ENCODE measurements at places on chromosomes 12 and 14.

- peak; percentile 52 for DNase-seq
Measured at GRCh38 chr12:120830052-120830940, 73.9 kb downstream of the SPPL3 start.

DNA sequence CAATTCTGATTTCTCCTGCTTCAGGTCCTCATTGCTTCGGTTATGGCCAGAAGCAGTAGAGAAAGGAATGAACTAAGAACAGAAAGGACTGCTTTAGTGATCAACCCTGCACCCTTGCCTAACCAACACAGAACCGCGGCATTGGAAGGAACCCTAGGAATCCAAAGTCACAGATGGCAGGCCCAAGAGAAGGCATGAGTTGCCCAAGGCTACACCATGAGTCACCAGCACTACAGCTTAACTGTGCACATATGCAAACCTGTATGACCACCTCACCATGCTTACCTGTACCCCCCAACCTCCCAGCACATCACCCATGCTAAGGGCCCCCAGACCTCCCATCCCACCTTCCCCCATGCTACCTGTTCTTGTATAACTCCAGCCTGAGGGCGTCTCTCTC is 25.9 kb upstream of the BLTP3B start:
- DNase-seq, result no peak

DNA sequence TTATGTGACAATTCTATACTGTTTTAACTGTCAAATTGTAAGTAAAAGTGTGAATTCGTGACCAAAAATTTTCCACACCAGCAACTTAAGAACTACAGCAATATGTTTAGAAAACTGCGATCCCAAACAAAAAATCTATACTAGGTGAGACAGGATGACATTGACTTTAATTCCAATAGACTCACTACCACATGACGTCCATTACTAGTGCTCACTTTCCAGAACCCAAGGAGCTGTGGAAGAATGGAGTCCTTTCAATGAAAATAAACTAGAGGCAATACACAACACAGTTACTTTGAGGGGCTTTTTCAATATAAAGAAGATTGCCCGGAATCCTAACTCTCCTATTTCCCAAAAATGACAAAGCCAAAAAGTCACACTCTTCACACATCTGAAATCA is 1.4 kb downstream of the EPS8 start:
- no peak for DNase-seq

GRCh38 chr14:106044949-106045596 is 518.7 kb downstream of the TMEM121 start:
- DNase-seq, result no peak

DNA sequence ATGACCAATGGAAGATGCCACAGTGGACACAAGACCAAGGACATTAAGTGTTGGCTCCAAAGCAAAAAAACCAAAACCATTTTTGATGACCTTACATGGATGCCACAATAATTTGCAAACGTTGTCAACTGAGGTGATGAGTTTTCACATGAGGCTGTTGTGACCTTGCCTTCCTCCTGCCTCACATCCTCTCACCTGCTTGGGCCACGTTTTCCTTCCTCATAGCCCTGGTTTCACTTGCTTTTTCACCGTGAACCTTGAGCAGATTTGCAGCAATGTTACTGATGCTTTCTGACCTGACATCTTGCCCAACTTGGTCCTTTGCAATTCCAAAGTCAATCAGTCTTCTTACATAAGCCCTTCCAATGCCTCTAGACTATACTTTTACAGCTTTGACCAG is 3.7 kb downstream of the KRT6B start:
- no peak for DNase-seq
